ENCODE measurements at places on chromosomes 3 and 15. TPM values are rescaled to one million over a fixed set of nuclear protein-coding genes. Genes with fewer than 3 reads are reported as not detected.

The RPL15 gene
- total RNA-seq: 1,426 TPM

The VPS8 gene
- total RNA-seq: 60.8 TPM

The GHSR gene
- total RNA-seq: not detected

- peaks cover 5% of the 10 kb centered on the region for H3K36me3 ChIP-seq
- H3K27me3 ChIP-seq: no peaks in the 10 kb centered on the region
Observed at GRCh38 chr15:51841406-51842040, 12.1 kb downstream of the TMOD3 start.

DNA sequence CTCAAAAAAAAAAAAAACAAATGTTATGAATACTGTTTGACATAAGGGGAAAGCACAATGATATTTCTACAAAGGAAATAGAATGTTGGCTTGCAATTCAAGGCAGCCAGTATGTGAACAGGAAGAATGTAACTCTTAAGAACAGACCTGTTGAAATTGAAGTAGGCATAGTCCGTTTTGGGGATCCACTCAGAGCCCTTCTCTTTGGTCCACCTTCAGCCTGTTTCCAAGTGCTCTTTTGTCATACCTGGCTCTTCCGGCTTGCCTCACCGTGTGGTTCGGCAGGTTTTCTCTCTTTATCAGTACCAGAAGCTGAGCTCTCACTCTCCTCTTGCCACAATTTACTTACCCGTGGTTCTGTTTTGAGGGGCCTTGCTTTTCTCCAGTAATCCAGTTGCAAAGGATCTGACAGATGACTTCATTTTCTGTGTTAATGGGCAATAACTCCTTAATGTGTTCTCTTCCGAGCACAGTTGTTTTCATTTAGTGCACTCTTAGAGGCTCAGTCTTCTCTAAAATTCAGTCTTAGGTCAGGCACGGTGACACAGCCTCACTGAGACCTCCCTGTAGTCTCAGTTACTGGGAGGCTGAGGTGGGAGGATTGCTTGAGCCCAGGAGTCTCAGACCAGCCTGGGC, 6.7 kb downstream of the ABHD17C start:
- no peak for DNase-seq
- no peaks in the 10 kb centered on the region for H3K36me3 ChIP-seq
- peaks cover 3% of the 10 kb centered on the region for H3K27me3 ChIP-seq

DNA sequence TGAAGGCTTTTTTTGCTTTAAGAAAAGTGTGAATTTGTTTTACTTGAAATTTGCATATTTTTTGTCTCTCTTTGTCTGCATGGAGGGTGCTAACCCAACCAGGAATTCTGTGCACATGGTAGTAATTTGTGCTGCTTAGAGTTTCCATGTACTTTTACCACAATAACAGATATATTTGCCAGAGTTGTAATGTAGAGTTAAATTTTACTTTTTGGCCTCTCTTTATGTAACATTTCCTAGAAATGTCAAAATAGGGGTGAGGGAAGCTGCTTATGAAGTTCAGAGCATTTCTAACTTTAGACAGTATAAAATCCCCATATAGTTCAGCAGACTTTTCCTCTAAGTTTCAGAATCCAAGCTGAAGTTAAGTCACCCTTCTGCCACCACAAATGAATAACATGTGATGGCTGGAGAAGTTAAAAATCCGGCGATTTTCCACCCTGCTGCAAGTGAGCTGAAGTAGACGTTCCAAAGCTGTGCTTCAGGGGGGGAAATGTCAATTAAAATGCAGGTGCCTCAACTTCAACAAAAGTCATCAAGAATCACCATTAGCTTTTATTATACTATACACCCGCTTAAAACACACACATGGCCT, 385.7 kb upstream of the NR2F2 start:
- H3K27me3 ChIP-seq: no peaks in the 10 kb centered on the region

- no peak overlapping the region for H3K27ac ChIP-seq
- peaks cover 12% of the 10 kb centered on the region for H3K27me3 ChIP-seq
- no peaks in the 10 kb centered on the region for H3K4me1 ChIP-seq
- no peak overlapping the region for H3K4me3 ChIP-seq
- no peaks in the 10 kb centered on the region for H3K36me3 ChIP-seq
- DNase-seq: no peak
Observed at GRCh38 chr3:47542471-47543173, 29.1 kb upstream of the ELP6 start.

DNA sequence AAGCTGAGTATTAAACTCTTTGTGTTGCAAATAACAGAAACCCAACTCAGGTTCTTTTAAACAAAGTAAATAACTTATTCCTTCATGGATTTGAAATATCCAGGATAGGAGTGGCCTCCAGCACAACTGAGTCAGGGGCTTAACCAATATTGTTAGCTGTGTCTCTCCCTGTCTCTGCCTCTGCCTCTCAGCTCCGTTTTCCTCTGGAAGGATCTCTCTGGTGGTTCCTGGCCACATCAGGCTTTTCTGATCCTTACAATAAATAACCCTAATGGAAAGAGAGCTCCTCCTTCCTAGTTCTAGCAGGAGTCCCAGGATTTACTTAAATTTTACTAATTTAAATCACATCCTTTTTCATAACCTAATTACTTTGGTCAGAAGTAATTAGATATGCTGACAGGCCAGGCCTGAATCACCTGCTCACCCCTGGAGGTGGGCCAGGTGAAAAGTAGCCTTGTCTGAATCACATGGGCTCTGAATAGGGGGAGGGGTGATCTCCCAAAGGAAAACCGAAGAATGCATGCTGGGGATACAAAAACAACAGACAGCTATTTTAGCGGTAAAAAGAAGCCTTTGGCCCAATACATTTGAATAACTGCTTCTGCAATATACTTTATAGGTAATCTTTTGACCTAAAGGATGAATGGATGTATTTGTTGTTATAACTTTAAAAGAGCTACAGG, 75.4 kb downstream of the REC114 start:
- no peaks in the 10 kb centered on the region for H3K36me3 ChIP-seq
- no peaks in the 10 kb centered on the region for H3K27me3 ChIP-seq
- DNase-seq: no peak
- no peak overlapping the region for H3K4me3 ChIP-seq

DNA sequence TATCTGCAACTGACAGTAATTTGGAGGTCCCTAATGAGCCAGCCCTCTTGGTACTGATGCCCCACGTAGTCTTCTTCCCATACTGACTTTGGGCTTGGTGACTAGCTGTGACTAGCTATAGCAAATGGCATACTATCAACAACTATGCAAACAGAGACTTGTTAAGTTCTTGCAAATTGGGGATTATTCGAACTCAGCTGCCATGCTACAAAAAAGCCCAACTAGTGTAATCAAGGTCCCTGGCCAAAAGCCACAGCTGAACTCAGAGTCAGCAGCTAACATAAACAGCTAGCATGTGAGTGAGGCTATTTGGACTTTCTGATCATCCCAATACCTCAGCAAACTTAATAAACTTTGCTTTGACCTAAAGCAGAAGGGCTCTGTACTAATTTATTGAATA, 121.2 kb upstream of the PLXND1 start:
- no peak overlapping the region for H3K27ac ChIP-seq
- DNase-seq: no peak
- no peak overlapping the region for H3K4me3 ChIP-seq
- no peaks in the 10 kb centered on the region for H3K4me1 ChIP-seq
- no peaks in the 10 kb centered on the region for H3K36me3 ChIP-seq
- no peaks in the 10 kb centered on the region for H3K27me3 ChIP-seq

DNA sequence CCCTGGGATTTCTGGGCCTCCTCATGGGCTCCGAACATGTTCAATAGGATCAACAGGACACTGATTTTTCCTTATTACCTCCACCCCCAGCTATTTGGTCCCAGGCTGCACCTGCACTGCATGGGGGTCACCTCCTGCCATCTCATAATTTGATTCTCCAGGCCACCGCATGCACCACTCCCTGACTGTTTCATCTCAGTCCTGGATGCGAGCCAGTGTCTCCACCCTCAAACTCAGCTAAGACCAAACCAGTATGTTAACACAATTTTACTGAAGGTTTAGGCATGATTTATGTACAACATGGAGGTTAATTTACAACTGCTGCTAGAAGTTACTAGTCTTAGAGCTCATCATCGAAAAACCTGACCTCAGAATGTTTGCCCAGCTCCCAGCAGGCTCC, 249.5 kb downstream of the UACA start:
- H3K4me1 ChIP-seq: peaks cover 17% of the 10 kb centered on the region
- H3K27me3 ChIP-seq: peaks cover 68% of the 10 kb centered on the region
- no peak overlapping the region for H3K4me3 ChIP-seq
